ENCODE measurements at places on chromosomes 1 and 21.

GRCh38 chr1:172108161-172108893 lies 267.0 kb downstream of the DNM3 start:
- DNase-seq = no peak

DNA sequence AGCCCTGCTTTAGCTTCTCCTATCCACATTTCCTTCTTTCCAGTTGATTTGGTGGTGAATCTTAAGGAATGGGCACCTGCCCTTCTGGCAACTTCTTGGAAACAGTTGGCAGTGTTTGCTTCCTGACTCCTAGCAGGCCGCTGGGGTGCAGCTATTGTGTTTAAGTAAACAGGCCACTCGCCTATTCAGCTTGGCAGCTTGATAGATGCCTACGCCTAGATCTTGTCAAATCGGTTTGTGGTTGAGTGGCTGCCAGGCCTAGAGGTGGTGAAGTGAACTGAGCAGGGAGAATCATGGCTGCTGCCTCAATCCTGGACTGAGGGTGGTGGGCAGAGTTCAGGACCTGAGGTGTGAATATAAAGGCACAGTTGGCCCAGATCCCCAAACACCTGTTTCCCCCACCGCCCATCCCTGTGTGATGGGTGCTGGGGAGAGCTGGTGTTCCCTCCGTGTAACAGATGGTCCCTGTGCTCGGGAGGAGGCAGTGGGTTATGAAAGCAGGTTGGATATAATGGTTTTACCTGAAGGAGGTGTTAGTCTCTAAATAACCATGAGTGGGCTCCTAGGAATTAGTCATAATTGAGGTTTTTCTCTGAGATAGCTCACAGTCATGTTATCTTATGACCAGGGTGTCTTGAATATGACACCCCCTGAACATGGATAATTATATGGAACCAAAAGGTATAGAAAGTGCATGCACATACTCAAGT lies 940 bp upstream of the PLA2G2C start:
- no peak for DNase-seq

DNA sequence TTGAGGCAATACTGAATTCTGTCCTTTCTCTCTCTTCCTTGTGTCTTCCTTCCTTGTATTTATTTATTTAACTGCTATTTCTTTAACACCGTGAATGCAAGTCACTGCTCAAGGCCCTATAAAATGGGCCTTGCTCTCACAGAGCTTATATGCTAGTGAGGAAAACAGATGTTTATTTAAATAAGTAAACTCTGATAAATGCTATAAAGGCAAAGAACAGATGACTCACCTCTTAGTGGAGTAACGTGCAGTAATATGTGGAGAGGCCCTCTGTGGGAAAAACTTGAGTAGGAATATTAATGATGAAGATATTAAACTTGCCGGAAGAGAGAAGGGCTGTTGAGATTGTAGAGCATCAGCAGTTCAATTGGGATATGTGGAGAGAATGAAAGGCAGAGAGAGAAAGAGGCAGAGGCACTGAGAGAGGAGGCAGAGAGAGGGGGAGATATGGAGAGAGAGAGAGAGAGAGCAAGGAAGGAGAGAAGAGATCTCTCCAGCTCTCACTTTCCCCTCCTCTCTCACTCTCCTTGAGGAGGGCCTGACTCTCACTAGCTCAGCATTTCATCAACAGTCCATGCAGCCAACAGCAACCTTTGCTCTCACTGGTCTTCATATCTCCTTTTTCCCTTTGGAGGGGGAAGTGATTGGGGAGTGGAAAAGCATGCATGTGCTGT lies 322.2 kb downstream of the LMX1A start:
- DNase-seq = no peak

GRCh38 chr1:47684964-47685762 lies 247.3 kb downstream of the FOXD2 start:
- no peak for DNase-seq

GRCh38 chr1:225878282-225878681 lies 3.9 kb downstream of the TMEM63A start:
- no peak for DNase-seq

- no peak for DNase-seq
Measured at GRCh38 chr1:91819038-91819788, 66.7 kb downstream of the TGFBR3 start.

- DNase-seq = no peak
Measured at GRCh38 chr1:207862241-207862787, 48.6 kb downstream of the CD34 start.

DNA sequence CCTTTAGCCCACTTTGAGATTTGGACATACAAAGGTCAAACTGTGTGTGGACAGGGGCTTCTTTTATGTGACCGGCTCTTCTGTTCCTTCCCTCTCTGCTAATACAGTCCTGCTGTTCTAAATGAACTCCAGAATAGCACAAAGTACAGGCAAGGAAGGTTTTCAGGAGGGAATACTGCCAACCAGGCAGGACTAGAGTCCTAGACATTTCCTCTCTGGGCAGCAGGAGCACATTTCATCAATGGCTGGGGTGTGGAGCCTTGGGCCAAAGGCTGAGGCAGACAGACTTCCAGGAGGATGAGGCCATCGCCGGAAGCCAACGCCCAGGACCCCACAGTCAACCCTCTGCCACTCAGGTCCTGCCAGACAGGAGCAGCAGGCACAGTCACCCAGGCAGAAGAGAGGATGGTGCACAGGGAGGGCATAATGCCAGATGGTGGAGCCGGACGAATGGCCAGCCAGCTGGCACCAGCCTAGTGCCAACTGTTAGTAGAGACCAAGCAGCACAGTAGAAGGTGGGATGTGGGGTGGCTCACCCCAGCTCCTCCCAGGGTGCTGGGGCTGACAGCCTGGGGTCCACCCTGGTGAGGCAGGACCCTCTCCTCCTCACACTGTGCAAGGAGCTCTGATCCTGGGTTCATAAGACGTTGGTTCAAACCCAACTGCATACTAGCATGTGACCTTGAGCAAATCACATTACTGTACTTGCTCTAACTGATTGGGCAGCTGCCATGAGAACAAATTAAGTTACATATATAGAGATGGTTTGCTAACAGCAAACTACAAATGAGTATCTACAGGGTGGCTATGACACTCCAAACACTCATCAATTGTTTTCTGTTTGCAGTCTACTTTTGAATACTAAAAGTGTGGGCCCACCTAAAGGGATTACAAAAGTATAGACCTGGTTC lies 410.7 kb downstream of the SIPA1L2 start:
- no peak for DNase-seq

DNA sequence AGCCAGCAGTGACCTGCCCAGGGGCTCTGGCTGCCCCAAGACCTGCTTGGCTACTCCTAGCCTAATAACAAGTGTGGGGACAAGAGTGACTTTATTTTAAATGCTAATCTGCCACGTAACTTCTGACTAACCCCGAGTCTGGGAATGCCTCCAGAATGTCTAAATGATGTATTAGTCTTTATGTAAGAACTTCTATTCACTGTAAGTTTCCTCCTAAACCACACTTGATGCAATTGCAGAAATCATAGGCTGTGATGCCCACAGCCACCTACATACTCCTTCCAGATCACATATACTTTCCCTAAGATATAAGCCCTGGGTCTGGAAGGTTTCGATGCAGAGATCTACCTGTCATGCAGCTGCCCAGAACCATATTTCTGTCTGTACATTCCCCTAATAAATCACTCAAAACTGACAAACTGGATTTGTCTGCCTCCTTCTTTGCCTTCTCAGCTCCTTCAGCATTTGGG lies 5.9 kb upstream of the VPS45 start:
- DNase-seq = no peak

DNA sequence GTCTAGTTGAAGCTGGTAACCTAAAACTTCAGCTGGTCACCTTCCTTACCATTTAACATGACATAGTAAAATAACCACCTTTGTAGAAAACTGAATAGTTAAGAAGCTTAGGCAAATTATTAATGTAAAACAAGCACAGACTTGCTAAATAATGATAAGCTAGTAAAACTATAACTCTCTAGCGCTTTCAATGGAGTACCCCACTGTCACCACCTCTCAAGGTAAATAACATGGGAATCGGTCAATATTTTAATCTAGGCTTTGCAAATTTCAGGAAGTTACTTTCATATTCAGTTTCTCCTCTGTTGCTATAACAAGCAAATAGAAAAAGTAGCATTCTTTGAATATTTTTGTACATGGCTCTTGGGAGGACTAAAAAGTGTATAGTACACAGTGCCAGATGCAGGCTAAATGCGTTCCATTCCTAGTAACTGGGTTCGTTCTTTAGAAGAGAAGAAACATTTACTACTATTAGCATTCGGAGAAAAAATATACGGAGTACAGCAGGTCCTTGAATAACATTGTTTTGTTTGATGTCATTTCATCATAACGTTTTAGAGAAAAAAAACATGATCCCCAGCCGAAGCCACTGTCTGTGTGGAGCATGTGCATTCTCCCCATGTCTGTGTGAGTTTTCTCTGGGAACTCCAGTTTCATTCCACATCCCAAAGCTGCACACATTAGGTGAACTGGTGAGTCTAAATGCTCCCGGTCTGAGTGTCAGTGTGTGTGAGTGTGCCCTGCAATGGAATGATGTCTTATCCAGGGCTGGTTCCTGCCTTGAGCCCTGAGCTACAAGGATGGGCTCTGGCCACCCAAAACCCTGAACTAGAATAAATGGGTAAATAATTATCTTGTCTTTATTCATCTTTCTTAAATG lies 52.5 kb downstream of the EPRS1 start:
- DNase-seq = no peak

DNA sequence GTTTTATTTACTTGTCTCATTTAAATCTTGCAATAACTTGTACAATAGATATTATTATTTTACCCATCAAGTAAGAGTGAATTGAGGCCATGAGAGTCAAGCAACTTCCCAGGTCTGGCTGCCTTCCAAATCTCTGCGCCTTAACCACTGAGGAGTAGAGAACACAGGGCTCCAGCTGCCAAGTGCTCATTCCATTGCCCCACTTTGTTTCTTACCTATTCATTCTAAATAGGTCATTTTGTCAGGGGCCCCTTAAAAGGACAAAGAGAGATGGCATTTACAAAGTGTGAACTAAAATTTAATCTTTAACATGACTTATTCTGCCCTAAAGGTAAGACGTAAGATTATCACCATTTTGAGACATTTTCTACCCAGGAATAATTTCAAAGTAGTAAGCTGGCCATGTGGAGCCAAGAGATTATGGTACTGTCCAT lies 3.5 kb downstream of the PPP1R15B start:
- no peak for DNase-seq

DNA sequence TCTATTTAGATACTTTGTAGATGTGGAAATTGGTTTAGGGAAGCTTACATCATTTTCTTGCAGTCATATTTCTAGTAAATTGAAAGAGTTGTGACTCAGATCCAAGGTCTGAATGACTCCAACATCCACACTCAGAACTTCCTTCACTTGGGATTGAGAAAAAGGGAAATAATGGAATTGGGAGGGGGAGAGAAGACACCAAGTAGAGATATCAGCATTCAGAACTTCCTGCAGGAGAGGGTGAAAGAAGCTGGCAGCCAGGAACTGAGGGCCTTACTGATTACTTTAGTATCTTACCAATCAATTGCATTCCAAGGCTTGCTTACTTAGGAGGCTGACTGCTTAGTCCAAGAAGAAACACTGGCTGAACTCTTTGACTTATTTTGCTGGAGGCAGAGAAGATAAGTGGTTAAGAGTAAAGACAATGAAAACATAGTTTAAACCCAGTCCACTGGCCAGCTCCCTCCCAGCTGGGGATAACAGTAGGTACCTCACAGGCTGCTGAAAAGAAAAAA lies 21.7 kb downstream of the APP start:
- no peak for DNase-seq

- no peak for DNase-seq
Measured at GRCh38 chr1:19372602-19373001, 60.5 kb downstream of the SLC66A1 start.

GRCh38 chr1:225962440-225962975 lies 21.5 kb upstream of the LEFTY2 start:
- no peak for DNase-seq

- DNase-seq = no peak
Measured at GRCh38 chr1:155944444-155944799, 3.0 kb downstream of the RXFP4 start.

DNA sequence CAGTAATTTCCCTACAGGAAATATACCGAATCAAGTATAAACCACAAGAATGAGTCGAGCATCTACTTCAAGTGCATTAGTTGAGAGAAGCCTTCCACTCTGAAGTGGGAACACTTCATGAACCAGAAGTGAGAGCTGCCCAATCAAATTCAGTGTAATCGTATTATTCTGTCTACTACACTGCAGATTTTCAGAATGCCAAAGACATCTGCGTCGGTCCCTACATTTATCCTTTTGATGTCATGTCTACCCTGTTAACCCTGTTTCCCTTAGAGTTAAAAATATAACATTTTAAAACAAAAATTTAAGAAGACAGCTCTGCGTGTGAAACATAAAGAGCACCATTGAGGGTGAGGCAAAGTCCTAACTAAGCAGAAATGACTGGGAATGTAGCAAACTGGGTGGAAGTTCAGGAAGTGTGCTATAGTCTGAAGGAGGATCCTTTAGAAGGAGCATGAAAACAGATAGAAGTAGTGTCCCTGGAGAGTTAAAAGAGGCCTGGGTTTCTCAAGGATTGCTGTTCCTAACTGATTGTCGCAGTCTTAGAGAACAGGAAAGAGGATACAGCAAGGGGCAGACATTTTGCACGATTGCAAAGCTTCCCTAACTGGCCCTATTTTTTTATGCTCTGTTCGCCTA lies 291.2 kb downstream of the PTPRC start:
- DNase-seq = no peak

GRCh38 chr1:245810181-245810769 lies 655.5 kb downstream of the KIF26B start:
- no peak for DNase-seq

GRCh38 chr1:151043163-151043562 lies 4.4 kb upstream of the C1orf56 start:
- DNase-seq = no peak

DNA sequence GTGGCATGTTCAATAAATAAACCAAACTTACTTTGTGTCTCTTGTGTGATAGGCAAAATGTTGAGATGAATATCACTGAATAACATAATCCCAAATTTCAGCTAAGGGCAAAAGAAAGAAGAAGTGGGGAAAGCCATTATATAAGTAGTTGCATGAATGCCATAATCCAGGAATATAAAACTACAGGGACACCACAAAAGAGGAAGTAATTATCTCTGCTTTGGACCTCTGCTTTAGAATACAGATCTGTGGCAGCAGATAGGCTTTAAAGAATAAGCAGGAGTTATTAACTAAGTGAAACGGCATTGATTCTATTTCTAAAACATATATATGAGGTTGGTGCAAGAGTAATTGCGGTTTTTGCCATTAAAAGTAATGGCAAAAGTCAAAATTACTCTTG lies 288.5 kb upstream of the SNX7 start:
- no peak for DNase-seq

- DNase-seq = no peak
Measured at GRCh38 chr1:83787246-83787998, 211.5 kb downstream of the TTLL7 start.

DNA sequence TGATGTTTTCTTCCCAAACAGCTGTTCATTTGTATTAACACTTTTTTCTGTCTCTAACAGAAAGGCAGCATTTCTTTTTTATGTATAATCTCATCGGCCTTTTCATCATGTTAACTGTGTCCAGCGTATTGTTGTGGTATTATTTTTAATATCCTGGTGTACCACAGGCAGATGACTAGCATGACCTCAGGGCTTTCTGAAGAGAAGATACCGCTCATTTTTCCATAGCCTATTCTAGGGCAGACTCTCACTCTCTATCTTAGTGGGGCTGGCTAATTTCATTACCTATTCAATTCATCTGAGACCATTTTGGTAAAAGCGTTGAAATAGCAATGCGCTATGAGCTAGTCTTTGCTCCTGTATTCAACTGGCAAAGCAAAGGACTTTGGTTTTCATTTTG lies 209.9 kb downstream of the SDCCAG8 start:
- DNase-seq = no peak

- DNase-seq = no peak
Measured at GRCh38 chr1:66676613-66677298, 75.5 kb upstream of the DYNLT5 start.

Measured in RWPE2 (cell line).